ENCODE measurements at places on chromosomes 12 and 14.

- DNase-seq = peak; percentile 25
These were observed 116.1 kb downstream of the SCARB1 start for GRCh38 chr12:124747426-124748161.

- no peak for DNase-seq
These were observed 27.0 kb downstream of the LRTM2 start for GRCh38 chr12:1847411-1847810.

DNA sequence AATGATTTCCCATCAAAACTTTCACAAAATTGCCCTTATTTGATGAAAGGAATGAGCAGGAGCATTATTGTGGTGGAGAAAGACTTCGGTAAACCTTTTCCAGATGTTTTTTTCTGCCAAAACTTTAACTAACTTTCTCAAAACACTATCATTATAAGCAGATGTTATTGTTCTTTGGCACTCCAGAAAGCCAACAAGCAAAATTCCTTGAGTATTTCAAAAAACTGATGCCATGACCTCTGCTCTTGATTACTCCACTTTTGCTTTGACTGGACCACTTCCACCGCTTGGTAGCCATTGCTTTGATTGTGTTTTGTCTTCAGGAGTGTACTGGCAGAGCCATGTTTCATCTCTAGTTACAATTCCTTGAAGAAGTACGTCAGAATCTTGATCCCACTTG is 29.7 kb upstream of the RAB21 start:
- DNase-seq = no peak

DNA sequence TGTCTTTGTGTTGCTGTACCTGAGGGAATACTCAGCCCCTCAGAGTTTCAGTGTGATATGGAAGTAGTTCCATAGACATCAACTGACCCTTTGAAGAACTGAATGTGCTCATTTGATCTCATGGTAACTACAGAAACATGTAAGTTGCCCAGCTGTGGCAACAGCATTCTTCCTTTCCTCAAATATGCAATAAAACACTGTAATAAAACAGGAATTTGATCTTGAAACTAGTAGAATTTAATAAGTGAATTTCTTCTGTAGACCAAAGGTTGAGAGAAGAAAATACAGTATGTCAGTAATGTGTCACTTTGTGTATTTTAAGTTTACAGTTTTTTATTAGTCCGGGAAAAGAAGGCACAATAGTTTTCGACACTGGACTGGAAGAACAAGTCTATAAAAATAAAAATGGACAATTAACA is 31.9 kb downstream of the KCTD10 start:
- DNase-seq = peak; percentile 49

DNA sequence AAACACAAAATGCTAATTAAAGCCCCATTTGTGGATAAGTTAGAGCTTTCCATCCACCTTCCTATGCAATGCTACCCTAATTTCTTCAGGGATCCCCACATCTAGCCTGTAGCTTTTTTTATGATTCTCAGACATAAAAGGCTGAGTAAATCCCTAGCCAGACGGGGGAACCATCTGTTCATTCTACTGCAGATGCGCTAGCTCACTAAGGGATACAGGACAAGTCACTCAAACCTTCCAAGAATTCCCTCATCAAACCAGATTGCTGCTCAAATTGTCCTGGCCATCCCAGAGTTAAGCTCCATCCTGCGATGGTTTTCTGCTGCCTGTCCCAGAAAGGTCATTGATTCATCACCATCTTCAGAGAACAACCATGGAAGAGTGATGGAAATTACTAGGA is 56.7 kb downstream of the MYRFL start:
- no peak for DNase-seq

DNA sequence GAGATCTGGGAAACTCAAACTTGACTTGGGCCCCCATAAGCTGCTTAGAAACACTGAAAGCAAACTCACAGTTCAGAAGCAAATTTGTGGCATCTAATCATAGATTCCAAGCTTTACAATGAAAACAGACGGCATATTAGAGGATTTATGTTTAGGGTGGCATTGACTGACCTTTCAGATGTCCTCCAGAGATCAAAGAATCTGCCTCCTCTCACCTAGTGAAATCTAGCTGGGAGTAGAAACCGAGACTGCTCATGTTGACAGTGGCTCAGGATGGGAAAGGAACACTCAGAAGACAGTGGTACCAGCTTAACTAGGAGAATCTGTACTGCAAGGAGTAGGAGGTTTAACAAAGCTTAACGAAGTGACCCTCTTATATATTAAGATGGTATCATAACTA is 345.0 kb downstream of the GXYLT1 start:
- no peak for DNase-seq

DNA sequence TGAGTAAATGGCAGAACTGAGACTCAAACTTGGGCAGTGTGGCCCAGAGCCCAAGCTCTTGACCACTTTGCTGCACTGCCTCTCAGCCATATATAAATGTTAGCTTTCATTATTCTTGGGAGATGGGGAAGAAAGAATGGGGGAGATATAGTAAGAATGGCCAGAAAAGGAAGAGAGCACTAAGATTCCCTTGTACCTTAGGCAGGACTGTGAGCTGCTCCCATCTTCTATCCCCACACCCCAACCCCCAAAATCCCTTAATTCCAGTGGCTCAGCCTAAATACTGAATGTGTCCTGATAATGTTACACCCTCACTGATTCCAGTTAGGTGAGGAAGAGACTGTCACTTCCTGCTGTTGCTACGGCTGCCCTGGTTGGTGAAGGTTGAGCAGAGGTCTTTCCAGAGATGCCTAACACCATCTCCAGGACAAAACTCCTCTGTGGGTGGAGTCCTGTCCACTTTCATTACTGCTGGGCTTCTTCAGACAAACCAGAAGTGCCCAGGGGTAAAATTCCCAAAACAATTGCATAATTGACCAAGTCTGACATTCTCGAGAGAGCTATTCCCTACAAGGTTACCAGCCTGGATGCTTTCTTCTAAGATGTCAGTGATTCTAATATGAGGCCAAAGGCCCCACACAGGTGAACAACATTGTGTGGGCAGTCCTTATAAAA is 51.8 kb downstream of the GNG2 start:
- no peak for DNase-seq

DNA sequence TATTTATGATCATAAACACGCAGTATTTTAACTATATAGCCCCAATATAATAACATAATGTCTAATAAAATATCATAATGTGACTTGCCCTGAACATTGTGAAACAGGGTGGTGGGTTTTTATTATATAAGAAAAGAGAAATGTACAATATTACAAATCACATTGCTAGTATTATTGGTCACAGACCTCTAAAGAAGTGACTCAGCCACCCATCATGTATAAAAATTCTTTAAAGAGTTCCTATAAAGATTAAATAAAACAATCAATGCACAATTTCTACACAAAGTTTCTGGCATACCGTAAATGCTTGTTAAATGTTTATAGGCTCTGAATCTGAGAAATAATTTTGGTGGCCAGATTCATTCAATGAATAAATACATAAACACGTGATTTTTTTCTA is 28.9 kb downstream of the ABCC9 start:
- DNase-seq = no peak

- no peak for DNase-seq
These were observed 479.7 kb downstream of the FSCB start for GRCh38 chr14:44027397-44027796.

DNA sequence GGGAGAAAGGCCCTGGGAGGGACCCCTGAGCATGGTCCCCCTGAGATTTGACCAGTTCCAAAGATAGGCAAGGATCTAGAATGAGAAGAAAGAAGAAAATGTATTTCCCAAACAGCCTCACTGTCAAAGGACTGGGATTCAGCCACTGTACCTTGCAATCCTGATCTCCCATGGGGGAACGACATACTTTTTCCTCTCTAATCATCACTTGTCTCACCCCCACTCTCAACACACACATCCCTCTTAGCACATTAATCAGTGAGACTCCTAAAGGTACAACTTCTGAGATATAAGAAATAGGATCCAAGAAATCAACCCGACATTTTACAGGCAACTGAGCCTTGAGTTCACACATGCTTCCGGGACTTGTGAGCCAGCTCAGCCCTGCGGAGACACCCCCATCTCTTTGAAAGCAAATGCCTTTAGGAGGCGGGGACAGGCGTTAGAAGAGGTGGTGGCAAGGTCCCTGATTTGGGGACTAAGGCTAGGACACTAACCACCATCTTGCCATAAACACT is 1.4 kb downstream of the MAP3K9 start:
- DNase-seq = no peak

- DNase-seq = no peak
These were observed 80.0 kb downstream of the DRAM1 start for GRCh38 chr12:101957252-101957959.

DNA sequence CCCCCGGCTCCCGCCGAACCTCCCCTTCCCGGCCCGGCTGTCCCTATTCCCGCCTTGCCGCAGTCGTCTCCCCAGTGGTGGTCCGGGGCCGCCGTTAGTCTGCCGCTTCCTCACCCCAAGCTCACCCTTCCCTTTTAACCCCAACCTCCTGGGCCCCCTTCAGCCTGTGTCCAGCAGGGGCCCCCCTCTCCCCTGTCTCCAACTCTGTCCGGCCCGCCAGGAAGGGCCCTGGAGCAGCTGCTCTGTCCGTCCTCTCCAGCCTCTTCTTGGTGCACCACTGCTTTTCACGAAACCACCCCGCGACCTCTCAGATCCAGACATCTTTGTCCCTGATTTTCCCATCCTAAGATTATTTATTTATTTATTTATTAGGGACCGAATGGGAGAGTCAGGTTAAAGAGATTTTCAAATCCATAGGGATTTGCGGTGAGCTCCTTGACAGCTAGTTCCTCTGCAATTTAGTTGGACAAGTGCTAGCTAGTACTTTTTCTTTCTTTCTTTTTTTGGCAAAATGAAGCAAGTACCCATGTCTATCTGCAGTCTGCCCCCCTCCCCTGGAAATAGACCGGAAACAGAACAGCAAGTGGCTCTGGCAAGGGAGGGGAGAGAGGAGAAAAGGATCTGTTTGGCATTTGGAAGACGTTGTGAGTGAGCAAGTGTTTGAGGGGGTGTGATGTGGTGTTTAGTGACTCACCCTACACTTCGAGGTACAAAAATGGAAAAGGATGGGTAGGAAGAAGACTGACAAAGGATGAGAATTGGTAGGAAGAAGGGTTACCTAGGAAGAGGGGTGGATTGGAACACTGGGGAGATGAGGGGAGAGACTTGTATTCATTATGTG is 632 bp downstream of the UBR7 start:
- DNase-seq = peak; percentile 68

Measured in endothelial cell of umbilical vein (primary cell).